Activated CD8-positive, alpha-beta memory T cell treated with anti-CD3 and anti-CD28 coated beads for 1 hour (primary cell): ENCODE measurements at places on chromosomes 1 and 21.

DNA sequence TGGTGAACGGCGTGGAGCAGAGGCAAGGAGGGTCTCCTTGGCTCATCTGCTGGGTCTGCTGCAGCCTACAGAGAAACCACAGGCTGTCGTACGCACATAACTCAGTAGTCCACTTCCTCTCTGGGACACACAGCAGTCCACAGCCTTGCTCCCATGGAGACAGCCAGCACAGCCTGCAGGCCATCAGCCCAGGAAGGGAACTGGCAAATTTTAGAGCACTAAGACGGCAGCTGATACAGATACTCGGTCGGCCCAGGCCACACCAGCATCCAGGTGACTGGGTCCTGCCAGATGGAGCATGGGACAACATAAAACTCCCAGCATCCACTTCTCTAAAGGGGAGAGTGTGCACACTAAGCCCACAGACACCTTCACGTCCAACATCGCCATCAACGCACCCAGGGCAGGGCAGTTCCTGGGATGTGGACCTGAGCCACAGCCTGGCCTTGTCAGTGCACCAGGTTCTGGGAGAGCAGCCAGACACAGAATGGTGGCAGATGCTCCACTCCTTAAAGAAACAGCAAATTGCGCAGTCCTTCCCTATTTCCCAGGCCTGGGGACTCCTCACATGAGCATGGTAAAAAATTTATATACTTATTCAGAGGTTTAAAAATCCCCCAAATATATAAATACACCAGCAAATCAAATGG lies 247.1 kb upstream of the RAB4A start:
- DNase-seq: no peak

GRCh38 chr1:197980457-197980856 lies 63.3 kb downstream of the LHX9 start:
- no peak for DNase-seq

DNA sequence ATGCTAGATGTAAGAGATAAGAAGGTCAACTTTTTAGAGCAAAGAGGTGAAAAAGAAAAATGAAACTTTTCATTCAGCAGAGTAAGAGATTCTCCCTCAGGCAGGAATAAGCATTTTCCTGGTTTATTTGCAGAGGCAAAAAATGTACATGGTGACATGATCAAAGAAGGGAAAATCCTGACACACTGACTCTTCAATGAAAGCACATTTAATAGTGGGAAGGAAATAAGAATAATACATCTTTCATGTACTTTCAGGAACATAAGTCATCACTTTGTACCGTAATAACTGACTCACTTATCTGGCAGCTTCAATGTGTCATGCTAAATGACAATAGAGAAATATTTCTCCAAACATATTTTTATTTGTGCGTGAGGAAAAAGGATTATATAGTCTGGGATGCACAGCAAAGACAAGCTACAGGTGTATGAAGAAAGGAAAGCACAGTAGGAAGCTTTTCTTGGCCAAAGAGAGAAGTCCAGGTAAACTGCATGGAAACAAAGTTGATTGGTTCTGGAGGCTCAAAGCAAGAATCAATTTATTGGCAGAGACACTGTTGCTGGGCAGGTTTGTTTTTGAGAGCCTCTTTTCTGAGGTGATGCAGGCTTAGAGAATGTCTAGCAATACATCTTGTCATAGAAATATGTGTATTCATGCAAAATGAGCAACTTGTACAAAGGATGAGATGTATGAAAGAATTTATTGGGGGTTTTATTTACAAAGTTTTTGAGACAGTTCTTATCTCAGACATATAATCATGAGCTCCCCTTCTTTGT lies 1409.0 kb downstream of the PLA2G4A start:
- DNase-seq: no peak

DNA sequence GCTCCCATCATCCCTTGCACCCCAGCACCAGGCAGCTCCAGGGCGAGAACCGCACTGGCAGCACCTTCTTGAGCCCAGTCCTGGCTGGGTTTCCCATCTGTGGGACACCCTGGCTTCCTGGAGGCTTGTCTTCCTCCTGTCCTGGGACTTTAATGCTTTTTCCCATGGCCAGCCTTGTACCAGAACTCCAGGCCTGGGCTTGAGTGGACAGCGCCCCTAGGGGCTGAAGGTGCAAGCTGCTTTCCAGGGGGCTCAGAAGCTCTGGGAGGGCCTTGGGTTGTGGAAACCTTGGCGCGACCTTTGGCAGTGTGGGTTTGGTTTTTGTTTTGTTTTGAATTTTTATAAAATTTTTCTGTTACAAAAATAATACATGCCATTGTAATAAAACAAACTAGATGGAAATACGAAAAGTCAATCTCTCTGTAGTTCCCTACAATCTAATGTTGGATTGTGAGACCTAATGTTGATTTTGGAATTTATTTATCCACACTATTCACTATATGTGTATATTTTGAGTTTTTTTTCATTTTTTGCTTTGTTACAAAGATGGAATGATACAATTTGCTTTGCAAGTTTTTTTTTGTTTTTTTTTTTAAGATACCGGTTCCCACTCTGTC lies 33.8 kb upstream of the RPL11 start:
- DNase-seq: peak; percentile 4

DNA sequence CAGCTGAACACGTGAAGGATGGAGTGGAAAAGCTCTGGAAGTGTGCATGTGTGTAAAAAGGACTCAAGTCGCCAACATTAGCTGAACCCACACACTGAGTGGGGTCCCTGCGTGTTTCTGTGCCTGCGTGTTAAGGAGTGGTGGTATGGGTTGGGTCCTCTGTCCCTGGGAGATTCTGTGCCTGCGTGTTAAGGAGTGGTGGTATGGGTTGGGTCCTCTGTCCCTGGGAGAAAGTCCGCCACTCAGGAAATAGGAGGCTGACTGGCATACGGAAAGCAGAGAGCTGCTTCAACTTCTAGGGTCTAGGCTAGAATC lies 7.0 kb upstream of the SOX13 start:
- no peak for DNase-seq

GRCh38 chr1:220819467-220820026 lies 32.8 kb downstream of the MTARC1 start:
- no peak for DNase-seq

- DNase-seq: no peak
These were observed 80.7 kb upstream of the HP1BP3 start for GRCh38 chr1:20867847-20868246.

DNA sequence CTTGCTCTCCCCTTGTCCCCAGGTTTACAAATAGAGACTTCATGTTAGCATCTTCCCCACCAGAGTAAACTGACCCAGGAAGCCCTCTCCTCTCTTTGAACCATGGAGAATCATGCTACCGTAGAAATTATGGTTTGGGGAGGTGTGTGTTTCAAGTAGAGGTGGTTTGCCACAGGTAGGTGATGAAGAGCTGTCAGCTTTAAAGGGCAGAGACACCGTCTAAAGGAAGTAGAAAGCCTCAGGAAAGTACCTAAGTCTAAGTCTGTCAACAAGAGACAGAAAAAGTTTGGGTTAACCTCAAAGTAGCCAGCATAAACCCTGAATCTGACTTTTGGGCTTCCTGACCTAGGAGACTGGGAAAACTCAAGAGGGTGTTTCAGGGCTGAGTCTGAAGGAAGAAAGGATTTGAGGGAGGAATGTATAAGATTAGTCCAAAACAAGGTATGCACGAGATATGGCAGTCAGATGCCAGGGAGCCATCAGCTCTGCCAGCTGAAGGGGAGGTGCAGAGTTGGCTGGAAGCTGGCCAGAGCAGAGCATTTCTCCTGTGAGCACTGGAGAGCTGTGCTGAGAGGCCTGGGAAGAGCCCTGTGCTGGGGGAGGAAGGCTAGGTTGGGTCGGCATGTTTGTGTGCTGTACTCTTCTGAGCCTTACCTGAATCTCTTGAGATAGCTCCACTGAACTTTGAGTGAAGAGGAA lies 14.3 kb downstream of the ADAMTSL4 start:
- no peak for DNase-seq

- no peak for DNase-seq
These were observed 43.4 kb downstream of the GRIK3 start for GRCh38 chr1:36990928-36991327.

- DNase-seq: no peak
These were observed 41.8 kb downstream of the HS2ST1 start for GRCh38 chr1:86956221-86956620.
